ENCODE measurements at places on chromosomes 13 and 19.

DNA sequence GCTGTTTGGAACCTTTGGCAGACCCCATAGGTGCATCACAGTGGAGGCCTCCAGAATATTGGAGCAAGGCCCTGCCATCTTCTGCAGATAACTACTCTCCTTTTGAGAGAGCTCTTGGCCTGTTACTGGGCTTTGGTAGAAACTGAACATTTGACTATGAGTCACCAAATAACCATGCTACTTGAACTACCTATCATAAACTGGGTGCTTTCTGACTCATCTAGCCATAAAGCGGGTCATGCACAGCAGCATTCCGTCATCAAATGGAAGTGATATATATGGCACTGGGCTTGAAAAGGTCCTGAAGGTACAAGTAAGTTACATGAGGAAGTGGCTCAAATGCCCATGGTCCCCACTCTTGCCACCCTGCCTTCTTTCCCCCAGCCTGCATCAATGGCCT lies 782.5 kb upstream of the SLITRK6 start:
- no peak for DNase-seq

DNA sequence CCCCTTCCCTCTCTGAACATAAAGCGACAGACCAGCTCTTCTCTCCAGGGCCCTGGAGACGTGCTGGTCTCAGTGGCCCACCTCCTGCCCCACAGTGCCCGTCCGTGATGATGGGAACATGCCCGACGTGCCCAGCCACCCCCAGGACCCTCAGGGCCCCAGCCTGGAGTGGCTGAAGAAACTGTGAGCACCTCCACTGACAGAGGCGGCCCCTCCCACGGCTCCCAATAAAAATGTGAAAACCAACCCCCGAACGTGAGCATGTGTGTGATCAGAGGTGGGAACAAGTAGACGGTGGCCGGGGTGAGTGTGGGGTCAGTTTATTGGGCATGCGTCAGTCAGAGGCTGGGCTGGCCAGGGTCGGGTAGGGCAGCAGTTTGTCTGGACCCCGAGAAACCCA lies 4.1 kb downstream of the NDUFA3 start:
- no peak for DNase-seq

DNA sequence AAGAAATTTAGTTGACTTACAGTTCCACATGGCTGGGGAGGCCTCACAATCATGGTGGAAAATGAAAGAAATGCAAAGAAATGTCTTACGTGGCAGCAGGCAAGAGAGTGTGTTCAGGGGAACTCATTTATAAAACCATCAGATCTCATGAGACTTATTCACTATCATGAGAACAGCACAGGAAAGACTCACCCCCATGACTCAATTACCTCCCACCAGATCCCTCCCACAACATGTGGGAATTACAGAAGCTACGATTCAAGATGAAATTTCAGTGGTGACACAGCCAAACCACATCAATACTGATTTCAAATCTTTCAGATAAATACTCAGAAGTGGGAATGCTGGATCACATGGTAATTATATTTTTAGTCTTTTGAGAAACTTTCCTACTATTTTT lies 1357.9 kb downstream of the SLITRK5 start:
- no peak for DNase-seq

- no peak for DNase-seq
These were observed 3.3 kb downstream of the RPS19 start for GRCh38 chr19:41863209-41863931.

GRCh38 chr13:100298691-100299090 lies 209.8 kb downstream of the PCCA start:
- no peak for DNase-seq

DNA sequence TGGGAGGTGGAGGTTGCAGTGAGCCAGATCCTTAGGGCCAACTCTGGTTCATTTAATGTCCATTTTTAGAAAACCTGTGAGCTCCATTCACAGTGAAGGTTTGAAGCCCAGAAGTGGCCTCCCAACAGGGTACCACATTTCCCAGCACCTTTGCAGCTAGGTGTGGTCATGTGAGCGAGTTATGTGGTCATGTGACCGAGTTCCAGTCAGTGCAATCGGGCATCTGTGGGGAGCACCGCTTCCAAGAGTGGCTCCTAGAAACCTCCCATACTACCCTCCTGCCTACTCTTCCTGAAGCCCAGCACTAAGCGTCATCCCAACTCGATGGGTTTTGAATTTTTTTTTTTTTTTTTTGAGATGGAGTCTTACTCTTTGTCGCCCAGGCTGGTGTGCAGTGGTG lies 663 bp upstream of the PLA2G4C start:
- DNase-seq = no peak

DNA sequence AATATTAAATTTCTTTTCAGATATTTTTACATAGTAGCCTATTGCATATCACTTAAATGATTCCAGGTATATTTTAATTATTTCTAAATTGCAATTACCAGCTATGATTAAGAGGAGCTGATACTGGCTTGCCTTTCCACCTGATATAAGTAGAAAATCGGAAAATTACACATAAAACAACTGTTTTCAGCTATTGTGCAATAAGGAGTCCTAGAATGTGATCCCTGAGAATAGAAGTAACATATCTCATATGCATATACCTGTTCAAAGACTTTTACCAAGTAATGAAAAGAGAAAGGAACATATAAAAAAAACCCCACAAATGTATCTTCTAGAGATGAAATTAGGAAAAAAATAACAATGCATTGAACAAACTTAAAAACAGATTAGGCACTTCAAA lies 1354.6 kb upstream of the PCDH9 start:
- no peak for DNase-seq

DNA sequence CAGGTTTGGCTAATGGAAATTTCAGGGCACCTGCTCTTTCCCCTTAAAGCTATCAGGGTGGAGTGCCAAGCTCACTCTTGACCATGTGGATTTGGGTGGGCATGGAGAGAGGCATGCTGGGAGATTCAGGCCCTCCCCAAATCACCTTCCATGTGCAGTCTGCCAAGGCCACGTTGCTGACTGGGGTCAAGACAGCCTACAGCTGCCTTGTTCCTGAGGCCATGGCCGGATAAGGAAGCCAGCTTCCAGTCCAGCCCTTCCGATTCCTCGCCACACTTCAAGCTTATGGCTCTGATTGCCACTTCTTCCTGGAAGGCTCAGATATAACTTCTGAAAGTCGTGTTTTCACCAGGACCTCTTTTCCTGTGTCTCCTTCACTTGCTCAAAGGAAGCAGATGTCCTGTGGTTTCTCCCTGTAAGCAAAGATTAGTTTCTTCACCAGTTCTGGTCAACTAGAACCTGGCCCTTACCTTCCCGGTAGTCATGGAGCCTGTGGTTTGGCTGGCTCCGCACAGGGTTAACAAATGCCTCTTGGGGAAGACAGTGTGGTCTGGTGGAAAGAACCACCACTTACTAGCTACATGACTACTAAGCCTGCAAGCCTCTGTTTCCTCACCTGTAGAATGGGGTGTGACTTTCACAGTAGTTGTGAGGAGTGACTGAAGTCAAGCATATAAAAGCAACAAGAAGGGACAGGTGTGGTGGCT lies 16.1 kb upstream of the TPT1 start:
- no peak for DNase-seq

GRCh38 chr19:5504114-5504513 lies 48.9 kb downstream of the ZNRF4 start:
- DNase-seq = no peak

DNA sequence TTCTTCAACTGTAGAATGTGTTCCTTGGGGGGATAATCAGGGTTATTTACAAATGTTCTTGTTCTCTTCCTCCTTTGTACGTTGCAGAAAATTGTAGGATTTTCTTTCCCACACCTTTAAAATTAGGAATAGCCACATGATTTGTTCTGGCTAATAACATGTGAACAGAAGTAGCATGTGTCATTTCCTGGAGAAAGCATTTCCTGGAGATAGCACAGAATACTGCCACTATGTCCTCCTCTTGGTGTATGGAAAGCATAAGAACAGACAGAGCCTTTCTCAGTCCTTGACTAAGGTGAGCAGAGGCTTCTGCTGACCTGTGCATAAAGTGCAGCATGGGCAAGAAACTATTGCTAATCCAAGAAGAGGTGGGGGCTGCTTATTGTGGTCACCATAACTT lies 101.8 kb downstream of the FAM216B start:
- no peak for DNase-seq

DNA sequence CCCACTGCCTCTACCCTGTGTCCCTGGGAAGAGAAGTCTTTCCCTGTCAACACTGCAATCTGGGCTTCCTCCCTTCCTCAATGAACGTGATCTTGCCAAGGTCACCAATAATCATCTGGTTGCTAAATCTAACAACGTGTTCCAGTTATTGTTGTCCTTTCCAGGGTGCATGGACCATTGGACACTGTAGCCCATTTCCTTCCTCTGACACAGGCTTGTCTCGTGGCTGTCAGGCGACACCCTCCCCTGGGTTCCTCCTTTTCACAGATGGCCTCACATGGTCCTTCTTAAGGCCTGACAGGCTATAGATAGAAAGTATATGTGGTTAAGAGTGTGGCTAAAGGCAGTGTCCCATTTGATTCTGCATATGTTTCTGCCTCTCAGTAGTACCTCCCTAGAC lies 67.7 kb upstream of the STARD13 start:
- peak; percentile 22 for DNase-seq

- no peak for DNase-seq
These were observed 38.9 kb downstream of the TEX29 start for GRCh38 chr13:111359237-111359915.

- no peak for DNase-seq
These were observed 26.6 kb upstream of the GSX1 start for GRCh38 chr13:27765650-27766049.

- peak; percentile 14 for DNase-seq
These were observed 1.2 kb downstream of the INAFM1 start for GRCh38 chr19:47275791-47276461.

DNA sequence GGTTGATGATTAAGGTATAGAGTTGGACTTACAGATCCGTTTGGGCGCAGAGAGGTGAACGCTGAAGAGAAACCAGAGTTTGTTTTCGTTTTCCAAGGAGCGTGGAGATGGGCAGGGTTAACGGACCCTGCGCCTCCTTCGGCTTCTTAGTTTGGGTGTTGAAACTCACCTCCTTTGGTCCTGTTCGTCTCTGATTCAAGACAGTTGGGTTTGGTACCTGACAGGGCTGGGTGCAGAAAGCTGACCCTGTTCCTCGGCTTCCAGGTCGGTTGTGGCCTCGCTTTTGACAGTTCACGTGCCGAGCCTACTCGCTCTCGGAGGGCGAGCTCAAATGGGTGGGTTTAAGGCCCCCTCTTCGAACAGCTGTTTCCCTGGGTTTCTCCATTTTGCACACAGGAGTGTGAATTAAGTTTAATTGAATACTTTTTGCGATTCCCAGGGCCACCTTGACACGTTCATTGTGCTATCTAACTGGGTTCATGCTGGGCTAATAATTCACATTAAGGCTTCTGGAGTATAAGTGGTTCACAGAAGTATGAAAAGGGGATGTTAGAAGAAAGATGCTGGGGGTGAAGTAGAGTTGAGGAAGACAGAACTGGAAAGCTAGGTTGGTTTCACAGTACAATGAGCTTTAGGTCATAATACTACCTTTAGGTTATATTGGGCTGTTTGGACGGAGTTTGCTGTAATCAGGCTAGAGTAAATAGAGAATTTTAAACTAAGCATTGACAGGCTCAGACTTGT lies 638 bp downstream of the USPL1 start:
- DNase-seq = no peak

GRCh38 chr13:112509190-112509589 lies 78.8 kb downstream of the TUBGCP3 start:
- no peak for DNase-seq

DNA sequence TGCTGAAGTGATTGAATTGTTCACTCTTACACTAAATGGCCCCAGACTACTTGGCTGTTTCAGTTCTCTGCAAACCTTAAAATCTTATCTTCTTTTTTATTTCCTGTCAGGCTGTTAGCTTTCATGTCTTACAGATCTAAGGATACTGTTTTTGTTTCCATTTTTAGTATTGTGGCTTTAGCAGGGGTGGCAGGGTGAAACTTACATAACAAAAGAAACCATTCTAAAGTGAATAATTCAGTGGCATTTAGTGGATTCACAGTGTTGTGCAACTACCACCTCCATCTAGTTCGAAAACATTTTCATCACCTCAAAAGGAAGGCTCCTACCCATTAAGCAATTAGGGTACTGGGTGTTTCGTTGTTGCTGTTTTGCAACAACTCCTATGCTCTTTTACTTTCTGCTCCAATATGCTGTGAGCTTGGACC lies 19.8 kb downstream of the TMEM272 start:
- no peak for DNase-seq

DNA sequence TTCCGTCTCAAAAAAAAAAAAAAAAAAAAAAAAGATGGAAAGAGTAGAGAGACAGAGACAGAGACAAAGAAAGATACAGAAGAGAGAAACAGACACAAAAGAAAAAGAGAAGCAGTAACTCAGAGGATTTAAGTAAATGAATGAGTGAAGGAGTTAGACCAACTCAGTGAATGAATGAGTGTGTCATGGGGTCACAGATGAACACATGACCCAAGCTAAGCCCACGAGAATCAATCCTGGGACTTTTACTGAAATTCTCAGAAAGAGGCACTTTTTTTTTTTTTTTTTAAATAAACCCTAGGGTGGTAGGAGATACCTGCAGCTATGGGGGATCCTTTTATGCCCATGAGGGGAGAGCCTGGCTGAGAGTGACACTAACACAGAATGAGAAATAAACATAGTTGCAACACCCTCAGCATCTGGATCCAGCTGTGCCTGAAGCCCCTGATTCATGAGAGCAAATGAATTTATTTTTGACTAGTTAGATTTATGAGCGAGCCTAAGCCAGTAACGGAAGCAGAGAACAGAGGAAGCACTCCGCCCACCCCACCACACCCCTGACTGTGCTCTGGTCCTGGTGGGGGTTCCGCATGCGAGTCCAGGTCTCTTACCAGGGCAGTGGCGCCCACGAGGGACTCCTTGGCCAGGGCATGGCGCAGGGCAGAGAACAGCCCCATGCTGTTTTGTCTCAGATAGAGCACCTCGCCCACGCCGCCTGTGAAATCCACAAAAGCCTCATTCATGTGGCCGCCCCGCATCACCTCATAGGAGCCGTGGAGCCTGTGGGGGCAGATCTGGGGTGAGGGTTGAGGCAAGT lies 4.6 kb downstream of the CAPN12 start:
- no peak for DNase-seq

GRCh38 chr19:2096034-2096479 lies at the start of gene MOB3A:
Gene MOB3A (minus strand): TSS chr19:2096326. CDS start chr19:2078560, 17,766 bp downstream.
- DNase-seq = peak; percentile 99

- no peak for DNase-seq
These were observed 168.8 kb downstream of the KATNAL1 start for GRCh38 chr13:30138511-30138910.

- DNase-seq = no peak
These were observed 353.6 kb upstream of the GPC6 start for GRCh38 chr13:92873029-92873428.

GRCh38 chr13:80242728-80243427 lies 98.0 kb downstream of the SPRY2 start:
- no peak for DNase-seq

GRCh38 chr13:75550159-75550567 lies 572 bp downstream of the UCHL3 start:
- no peak for DNase-seq

DNA sequence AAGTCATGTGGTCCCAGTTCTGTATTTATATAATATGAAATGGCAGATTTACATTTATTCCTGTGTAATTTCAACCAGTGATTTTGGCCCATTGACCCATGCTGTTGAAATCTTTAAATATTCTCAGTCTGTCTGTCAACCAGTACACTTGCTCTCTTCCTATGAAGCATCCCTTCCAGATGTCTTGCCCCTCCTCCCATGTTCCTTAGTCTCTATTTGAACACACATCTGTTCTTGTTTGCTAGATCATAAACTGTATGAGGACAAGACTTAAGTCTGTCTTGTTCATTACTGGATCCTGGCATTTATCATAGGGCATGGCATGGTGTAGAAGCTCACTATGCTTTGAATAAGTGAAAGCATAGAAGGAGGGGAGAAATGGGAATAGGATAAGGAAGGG lies 34.9 kb downstream of the STARD13 start:
- DNase-seq = no peak

- DNase-seq = no peak
These were observed 57.9 kb downstream of the RXFP2 start for GRCh38 chr13:31797154-31797775.

All from anterior cingulate cortex (tissue), 58 donors.